ENCODE measurements at places on chromosomes 11 and 22.

GRCh38 chr11:122893131-122893530, 10.6 kb downstream of the JHY start:
- no peak for DNase-seq

DNA sequence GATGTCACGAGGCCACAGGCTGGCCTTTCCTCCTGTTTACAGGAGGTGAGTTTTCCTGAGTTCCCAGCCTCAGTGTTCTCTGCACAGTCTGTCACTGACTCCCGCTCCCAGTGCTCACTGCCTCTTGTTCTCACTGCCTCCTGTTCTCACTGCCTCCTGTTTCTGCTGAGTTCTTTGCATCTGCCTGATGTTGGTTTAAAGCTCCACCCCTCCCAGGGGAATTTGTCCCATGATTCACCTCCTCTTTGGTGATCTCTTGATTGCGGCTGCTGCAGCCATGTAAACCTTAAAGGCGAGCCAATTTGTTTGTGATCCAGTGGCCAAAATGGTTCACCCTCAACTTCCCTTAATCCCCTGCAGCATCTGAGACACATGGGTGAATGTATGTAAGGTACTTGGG, 6.0 kb upstream of the TUBA8 start:
- DNase-seq = no peak

DNA sequence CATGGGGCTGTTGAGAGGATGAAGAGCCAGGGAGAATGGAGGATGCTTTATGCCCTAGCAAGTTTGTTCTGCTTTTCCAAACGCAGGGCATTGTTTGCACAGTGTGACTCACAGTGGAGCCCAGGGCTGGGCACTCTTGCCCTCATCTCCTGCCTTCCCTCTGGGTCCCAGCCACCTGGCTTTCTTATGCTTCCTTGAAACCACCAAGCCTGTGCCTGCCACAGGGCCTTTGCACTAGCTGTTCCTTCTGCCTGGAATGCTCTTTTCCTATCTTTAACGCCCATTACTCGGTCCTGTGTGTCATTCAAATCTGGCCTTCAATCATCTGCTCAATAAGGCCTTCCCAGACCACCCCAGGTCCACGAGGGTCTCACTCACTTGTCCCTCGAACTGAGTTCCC, 46.9 kb upstream of the RFPL3 start:
- no peak for DNase-seq

GRCh38 chr22:44825310-44826150, 73.2 kb downstream of the ARHGAP8 start:
- DNase-seq = no peak

DNA sequence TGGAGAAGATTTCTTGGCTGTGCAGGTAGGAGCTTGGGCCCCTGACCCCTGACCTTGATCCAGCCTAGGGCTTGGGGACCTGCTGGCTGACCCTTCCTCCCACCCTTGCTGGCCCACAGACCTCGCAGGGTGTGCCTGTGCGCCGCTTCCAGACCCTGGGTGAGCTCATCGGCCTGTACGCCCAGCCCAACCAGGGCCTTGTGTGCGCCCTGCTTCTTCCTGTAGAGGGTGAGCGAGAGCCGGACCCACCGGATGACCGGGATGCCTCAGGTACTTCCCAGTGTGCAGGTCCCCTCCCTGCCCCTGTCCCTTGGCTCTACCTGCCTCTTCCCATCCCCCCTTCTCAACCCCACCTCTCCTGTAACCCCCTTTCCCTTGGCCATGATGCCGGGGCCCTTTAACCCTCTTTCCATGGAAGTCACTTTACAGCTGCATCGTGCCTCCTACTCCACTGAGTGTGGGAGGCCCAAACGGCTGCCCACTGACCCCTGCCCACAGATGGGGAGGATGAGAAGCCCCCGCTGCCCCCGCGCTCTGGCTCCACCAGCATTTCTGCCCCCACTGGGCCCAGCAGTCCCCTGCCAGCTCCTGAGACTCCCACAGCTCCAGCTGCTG, 3.8 kb downstream of the INPPL1 start:
- no peak for DNase-seq

DNA sequence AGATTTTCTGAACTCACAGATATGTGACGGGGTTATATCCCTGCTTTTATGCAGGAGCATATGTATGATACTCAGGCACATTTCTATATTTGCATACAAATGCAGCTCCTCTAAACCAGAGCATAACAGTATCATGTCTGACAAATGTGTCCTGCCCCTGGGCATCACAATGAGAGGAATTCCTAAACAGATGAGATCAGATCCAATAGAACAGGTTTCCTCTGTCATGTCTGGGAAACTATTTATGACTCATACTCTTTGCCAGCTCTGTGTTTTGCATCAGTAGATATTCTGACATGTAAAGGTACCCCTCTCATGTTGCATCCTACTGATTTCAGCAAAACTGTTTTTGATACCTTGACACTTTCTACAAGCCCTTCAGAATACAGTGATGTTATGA, 29.4 kb downstream of the SYT9 start:
- DNase-seq = no peak

DNA sequence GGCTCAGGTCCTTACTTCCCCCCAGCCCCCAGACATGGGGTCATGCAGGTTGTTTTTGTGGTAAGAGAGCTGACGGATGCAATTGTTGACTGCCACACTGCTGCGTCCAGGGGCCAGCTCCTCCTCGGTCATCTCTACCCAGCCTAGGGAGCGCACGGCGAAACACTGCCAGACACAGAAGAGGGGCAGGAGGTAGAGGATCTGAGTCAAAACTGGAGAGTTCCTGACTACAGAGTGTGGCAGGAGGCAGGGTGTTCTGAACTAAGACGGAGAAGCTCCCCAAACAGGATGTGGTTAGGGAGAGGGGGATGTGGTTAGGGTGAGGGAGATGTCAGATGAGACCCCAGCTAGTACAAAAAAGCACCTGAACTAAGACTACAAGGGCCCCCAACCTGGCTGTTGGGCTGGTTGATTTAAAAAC, 12.3 kb downstream of the SMPD1 start:
- no peak for DNase-seq

GRCh38 chr11:88507771-88508417, 170.4 kb upstream of the CTSC start:
- DNase-seq = no peak

DNA sequence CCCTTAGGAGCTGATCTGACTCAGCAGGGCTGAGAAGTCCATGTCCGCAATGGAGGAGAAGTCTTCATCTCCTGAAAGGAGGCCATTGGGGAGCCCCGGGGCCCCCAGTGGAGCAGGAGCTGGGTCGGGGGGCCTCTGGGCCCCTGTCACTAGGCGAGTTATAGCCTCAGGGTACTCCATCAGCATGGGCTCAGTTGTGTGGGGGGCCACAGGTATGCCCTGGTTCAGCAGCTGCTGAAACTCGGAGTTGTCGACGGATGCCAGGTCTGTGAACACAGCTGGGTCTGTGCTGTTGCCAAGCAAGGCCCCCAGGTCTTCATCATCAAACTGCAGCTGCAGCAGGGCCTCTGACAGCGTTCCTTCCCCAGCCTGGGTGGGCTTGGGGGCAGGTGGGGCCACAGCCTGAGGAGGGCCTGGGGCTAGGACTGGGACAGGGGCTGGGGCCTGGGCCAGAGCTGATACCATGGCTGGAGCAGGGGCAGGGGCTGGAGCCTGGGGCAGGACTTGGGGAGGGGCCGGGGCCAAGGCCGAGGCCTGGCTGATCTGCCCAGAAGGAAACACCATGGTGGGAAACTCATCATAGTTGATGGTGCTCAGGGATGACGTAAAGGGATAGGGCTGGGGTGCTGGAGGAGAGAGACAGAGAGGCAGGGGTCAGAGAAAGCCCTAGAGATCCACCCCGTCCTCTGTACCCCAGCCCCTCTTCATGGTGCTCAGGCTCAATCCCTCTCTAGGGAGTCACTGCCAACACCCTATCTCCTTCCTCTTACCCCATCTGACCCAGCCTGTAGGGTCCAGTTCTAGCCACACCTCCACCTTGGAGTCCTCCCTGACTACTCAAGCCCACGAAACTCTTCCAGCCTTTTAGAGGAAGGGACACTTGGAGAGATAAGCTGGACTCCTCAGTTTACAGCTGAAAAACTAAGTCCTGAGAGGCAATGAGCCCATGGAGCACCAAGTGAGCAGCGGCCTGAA, 8.1 kb downstream of the RELA start:
- no peak for DNase-seq

DNA sequence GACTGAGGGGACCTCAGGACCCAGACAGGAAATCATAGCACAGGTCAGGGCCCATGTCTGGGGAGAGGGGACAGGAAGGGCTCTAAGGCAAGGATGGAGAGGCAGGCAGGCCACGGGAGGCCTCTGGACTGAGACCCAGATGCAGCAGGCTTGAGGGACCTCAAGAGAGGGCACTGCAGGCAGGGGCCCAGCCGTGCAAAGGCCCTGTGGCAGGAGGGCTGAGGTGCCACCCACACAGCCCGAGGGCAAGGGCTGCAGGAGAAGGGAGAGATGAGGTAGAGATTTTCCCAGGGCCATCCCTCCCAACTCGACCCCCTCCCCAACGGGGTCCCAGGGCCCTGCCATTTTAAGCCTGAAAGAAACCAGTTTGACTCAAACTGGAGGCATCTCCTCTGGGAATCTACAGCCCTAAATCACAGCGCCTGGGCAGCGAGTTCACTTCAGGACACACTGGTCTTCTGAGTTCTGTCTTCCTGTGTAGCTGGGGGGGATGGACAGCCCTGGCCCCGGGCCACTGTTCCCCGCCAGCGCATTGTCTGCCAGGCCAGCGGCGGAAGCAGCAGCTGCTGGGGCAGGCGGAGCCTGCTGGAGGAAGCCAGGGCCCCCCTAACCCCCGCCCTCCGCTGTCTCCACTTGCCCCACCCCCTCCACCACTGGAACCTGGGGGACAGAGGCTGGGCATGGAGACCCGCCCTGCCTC, 20.3 kb upstream of the WNT7B start:
- DNase-seq = peak; percentile 52

DNA sequence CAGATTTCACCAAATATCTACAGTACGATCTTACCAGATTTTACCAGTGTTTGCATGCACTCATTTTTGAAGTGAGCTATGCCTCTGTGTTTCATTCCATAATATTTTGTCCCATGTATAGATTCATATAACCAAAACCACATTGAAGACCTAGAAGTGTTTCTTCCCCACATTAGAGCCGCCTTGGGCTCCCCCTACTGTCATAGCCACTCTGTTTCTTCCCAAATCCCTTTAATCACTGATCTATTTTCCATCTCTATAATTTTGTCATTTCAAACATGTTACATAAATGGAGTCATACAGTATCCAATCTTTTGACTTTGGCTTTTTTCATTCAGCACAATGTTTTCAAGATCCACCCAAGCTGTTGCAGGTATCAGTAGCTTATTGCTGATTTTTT, 12.7 kb downstream of the MRGPRX3 start:
- DNase-seq = no peak

DNA sequence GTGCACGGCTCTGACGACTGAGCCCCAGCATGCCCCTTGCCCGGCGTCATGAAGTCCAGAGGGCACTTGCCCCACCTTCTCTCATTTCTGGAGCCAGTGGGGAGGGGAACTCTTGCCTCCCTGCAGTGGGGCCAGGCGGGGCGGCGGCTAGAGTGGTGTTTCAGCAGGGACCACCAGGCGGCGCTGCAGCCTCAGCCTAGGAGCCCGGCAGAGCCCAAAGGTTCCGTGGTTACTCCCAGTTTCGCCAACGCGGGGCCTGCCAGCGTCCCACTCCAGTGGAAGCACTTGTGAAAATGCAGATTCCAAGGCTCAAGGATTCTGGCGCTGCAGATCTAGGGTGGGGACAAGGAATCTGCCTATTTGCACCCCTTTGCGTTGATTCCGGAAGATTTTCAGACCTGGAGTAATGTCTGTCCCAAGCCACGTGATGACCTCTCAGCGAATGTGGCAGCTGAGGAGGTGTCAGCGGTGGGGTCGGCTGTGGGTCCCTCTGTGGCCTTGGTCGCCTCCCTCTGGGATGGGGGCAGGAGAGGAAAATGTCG, 55.7 kb downstream of the CD82 start:
- DNase-seq = peak; percentile 79

- no peak for DNase-seq
Observed at GRCh38 chr22:48900327-48900597, 927.4 kb downstream of the BRD1 start.

DNA sequence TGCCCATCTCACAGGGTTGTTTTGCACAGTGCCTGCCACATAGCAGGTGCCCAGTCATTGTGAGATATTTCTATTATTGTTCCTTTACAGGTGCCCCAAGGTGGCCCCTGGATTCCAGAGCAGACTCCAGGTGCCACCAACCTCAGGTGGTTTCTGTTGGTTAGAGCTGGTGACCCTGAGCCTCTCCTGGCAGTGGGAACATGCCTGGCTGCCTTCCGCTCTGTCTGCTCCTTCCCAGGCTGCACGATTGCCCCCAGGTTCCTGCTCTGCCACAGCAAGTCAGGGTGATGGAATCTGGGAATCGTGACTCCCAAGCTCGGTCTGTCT, 12.6 kb upstream of the OMP start:
- no peak for DNase-seq

- DNase-seq = no peak
Observed at GRCh38 chr11:13000721-13001120, 8.4 kb upstream of the RASSF10 start.

DNA sequence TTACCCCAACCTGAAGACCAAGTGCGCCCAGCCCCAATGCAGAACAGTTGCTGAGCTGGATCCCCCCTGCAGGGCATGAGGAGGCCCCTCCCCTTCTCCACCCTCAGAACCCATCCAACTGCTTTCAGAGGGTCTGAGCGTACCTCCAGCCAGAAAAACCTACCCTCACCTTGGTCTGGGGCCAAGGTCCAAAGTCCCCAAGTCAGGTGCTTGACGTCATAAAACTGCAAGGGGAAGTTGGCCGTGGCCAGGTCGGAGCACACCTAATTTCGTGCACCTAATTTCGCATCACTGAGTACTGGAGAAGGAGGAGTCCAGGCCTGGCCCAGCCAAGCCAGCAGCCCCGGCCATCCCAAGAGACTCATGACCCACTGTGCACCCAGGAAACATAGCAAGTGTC, 289.8 kb downstream of the CTTN start:
- no peak for DNase-seq

- DNase-seq = no peak
Observed at GRCh38 chr11:11004069-11004468, 146.2 kb upstream of the ZBED5 start.

DNA sequence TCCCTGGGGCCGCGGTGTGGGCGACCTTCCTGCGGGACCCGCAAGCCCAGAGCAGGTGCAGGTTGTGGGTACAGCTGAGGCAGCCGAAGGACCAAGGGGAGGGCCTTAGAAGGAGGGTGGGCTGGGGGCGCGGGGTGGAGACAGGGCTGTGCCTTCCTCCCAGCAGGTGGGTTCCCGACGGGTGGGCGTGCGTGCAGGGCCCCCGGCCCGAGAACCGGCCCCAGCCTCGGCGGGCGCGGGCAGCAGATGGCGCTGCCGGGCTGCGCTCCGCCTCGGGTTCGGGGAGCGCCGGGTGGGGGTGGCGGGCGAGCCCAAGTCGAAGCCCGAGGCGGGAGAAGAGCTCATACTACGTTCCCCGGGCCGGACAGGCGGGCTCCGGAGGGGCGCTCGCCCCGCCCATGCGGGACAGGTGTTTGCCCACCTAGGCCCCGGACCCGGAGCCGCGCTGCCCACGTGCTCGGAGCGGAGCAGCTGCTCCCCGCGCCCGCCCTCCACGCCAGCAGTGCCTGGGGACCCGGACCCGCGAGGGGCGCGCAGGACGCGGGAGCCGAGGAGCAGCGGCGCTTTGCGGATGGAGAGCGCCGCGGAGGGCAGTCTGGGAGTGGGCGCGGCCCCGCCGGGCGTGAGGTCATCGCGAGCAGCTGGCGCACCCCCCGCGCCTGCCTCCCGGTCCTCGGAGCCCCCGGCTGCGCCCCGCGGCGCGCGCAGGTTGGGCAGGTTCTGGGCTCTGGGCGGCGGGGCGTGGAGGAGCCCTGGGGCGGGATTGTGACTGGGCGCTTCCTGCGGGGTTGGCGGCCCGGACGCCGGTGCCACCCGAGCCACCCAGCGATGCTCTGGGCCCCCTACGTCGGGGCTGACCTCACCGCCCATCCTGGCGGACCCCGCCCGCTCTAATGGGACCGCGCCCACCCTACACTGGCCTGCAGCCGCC, 25.3 kb downstream of the DUSP8 start:
- peak; percentile 61 for DNase-seq
